Activated CD8-positive, alpha-beta memory T cell treated with anti-CD3 and anti-CD28 coated beads for 4 hours (primary cell): ENCODE measurements at places on chromosomes 5 and 9.

DNA sequence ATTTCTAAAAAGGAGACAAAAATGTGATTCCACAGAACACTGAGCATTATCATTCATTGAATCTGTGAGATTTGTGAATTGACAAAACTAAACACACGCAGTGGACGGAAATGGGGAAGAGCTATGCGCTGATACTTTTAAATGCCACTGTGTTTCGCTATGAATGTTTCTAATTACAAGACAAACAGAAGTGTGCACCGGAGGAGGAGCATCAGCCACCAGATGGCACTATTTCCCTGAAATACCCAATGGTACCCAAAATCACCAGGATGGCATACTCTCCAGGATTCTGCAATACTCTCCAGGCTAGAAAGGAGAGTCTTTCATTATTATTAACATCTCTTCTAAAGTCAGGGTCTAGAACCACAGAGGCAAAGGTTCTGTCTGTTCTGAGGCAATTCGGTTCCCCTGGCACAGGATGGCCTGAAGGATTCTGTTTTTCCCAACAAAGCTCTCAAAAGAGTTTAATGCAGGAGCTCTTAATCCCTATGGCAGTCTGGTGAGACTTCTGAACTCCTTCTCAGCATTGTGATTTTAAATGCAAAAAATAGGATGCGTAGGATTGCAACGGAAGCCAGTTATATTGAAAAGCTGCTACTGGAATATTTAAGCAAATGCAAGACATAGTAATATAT lies 13.8 kb upstream of the PUM3 start:
- peak; percentile 14 for DNase-seq

DNA sequence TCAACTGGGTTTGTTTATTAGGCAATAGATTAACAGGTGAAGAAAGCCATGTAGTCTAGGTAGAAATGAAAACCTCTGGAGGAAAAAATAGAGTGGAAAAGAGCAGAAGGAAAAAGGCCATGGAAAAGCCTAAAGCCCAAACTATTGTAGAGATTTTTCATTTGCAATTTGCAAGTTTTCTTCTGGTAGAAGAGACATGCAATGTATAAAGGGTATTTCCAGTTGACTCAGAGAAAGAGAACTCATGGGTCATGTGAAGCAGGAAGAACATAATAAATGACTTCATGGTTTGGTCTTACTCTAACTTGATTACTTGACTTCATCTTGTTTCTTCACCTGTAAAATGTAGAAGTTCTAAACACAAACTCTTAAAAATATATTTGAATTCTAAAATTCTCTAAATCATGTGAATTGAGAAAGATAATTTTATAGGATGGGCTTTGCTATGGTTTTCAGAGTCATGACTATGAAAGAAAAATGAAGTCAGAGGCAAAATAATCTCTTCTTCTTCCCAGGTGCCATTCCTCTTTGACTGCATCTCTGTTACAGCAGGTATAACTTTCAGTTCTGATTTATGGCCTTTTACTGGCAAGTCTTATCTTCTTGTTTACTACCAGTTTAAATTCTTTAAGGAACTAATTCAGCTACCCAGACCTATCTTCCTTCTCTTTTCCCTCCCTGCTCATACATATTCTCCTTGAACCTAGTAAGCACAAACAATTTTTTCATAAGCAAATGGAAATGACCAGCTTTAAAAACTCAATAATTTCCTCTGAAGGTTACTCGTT lies 47.7 kb upstream of the TMC1 start:
- no peak for DNase-seq

DNA sequence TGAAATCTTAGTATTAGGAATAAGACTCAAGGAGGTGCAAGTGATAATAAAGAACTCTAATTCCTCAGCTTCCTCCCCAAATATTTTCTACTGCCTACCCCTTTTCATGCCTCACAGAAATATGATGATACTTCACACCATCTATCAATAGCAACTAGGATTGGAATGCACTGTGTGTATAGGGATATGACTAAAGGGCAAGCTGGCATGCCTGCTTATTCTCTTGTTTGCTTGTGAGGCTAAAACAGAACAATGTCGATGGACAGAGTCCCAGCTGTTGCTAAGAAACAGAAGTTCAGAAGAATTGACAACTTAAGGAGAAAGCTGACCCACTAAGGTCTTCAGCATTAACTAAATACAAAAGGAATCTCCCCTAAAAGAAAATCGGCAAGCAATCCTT lies 9.7 kb upstream of the CHD1 start:
- no peak for DNase-seq

DNA sequence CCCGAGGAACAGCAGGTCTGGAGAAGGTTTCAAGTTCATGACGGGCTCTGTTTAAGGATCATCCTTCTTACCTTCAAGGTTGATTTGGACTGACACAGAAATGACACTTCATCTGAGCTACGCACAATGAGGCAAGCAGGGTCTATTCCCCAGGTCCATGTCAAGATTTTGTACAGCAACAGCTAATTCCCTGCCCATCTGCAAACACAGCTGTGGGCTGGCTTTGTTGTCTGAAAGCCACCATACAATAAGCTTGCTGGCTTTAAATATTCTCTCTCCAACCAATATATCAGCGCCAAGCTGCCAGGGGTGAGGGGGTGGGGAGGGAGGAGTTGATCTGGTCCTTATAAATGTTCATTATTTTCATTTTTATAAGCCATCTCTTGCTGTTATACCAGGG lies 92.0 kb downstream of the OTULIN start:
- no peak for DNase-seq
